ENCODE measurements at places on chromosomes 6 and 20. TPM values are rescaled to one million over a fixed set of nuclear protein-coding genes. Genes with fewer than 3 reads are reported as not detected.

SLC17A9 gene
- 9.4 TPM for total RNA-seq

GINS1 gene
- 1.4 TPM for total RNA-seq

PRR18 gene
- total RNA-seq = not detected

TP53TG5 gene
- under 0.01 TPM for total RNA-seq

BCAS1 gene
- 0.09 TPM for total RNA-seq

RIPPLY2 gene
- total RNA-seq = 0.28 TPM

SLC22A7 gene
- not detected for total RNA-seq

TRIM15 gene
- total RNA-seq = not detected

HLA-G gene
- 0.14 TPM for total RNA-seq
